Stimulated activated naive B cell treated with anti-CD40 and anti-IgM and Interleukin-4, amounts not matched to agents 10 μg/mL and 1 μg/mL and 100 μg/mL, for 72 hours (primary cell): ENCODE measurements at places on chromosomes 12 and 14.

GRCh38 chr12:26287671-26288381 is 92.5 kb downstream of the SSPN start:
- DNase-seq: no peak

- DNase-seq: no peak
Measured at GRCh38 chr14:95623195-95623594, 63.0 kb upstream of the TCL1B start.

GRCh38 chr12:14393751-14394150 is 28.3 kb downstream of the ATF7IP start:
- no peak for DNase-seq

DNA sequence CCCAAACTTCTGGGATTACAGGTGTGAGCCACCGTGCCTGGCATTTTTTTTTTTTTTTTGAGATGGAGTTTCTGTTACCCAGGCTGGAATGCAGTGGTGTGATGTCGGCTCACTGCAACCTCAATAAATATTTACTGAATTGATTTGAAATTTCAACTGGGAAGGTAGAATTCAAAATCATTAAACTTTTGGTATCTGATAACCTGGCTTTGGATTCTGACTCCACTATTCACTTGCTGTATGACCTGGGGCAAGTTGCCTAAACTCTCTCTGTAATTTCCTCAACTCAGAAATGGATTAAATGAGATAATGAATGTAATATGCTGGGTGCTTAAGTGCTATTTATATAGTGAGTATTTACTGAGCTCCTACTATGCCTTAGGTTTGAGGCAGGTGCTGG is 8.7 kb upstream of the METAP2 start:
- DNase-seq: no peak

DNA sequence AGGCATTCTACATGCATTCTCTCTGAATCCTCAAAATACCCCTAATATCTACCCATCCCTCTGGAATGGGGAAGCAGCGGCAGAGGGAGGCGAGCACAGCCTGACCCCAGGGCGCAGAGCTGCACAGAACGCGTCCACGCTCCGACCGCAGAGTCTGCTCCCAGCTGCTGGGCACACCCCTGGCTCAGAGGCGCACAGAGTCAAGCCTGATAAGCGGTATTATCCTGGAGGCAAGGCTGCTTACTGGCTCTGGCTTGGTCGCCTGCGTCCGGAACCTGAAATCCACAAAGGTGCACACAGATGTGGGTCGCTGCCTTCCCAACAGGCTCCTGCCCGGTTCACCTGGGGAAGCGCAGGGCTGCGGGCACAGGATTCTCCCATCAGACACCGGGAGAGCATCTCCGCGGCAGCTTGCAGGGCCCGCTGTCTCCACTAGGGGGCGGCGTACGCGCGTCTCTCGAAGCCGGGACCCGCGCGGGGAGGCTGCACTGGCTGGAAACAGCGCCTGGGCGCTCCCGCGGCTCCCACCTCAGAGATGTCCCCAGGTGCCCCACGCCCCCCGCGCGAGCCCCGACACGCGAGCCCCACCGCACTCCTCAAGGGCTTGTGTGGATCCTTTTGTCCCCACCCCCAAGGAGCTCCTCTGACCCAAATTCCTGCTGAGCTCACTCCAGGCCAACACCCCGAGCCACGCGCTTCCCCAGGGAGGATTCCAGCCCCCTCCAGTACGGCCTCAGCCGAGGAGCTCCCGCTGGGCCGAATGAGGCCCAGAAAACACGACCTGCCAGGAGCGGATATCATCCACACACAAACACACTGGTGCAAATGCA is 120.1 kb upstream of the FZD10 start:
- DNase-seq: no peak

GRCh38 chr14:20327005-20327869 is 5.8 kb downstream of the CCNB1IP1 start:
- no peak for DNase-seq

- no peak for DNase-seq
Measured at GRCh38 chr12:5189173-5189572, 145.5 kb downstream of the KCNA5 start.

- no peak for DNase-seq
Measured at GRCh38 chr14:85247071-85247470, 282.9 kb upstream of the FLRT2 start.

DNA sequence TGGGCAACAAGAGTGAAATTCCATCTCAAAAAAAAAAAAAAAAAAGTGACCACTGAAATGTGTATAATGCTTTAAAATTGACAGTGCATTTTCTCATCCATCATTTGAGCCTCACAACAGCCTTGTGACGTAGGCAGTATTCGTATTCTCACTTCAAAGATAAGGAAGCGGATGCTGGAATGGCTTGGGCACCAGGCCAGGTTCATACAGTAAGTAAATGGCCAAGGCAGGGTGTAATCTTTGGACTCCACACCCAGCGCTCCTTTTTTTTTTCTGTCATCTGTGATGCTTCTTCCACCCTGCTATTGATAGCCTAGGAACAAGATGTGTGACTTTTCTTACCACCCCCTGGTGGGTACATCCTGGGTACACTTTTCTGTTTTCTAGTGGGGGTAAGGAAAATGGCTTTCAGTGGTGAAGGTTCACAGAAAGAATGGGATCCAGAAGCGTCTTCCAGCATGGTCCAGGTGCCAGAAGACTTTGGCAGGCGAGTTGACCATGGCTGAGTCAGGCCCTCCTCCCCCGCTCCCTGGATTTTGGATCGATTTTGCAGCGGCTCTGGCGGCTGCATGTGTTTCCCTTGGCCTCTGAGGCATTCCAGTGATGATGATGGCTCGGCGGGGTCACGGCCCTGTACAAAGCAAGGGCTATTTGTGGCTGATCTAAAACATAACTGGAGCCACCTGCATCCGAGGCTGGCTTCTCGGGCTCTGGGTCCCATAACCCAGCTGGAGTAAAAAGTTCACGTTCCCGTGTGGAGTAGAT is 110.6 kb downstream of the CACNA1C start:
- no peak for DNase-seq

DNA sequence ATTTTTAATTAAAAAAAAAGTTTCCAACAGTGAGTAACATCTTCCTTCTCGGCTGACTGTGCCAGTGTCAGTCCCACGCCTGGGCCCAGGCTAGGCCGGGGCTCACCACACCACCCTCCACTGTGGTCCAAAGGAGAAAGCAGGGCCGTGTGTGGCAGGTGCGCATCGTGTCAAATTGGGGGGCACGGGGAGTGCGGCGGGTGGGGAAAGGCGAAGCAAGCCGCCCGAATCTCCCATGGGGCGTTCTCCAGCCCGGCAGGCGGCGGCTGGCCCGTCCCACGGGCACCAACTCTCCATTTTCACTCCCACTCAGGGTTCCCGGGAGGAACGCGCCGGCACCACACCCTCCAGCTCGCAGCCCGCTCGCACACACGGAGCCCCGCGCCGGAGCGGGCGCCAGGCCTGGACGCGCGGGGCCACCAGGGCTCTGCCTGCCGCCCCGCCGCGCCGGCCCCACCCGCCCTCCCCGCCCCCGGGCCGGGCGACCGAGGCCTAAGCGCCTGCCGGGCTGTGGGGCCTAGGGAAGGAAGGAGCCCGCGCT is 604 bp downstream of the EEA1 start:
- DNase-seq: peak; percentile 46

- peak; percentile 40 for DNase-seq
Measured at GRCh38 chr12:52372216-52373154, 5.2 kb upstream of the KRT85 start.

GRCh38 chr12:119245904-119246494 is 67.3 kb downstream of the HSPB8 start:
- no peak for DNase-seq

- no peak for DNase-seq
Measured at GRCh38 chr14:93036652-93037345, 78.9 kb downstream of the ITPK1 start.

- peak; percentile 54 for DNase-seq
Measured at GRCh38 chr12:52007158-52007921, 594 bp downstream of the TAMALIN start.

DNA sequence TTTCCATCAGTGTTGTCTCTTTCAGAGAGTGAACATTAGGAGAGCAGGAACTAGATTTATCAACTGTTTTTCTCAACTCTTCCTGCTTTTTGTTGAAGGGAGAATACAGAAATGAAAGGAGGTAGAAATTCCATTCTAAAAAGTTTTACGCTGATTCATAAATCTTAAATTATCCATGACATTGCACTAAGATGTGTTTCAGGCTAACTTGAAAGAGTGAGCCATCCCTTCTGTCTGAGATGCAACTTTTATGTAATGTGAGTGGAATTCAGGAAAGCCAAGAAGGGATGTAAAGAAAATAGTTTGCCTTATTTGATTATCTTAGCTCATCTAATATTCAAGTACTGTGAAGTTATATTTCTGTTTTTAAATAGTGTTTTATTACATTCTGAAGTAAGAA is 349.5 kb upstream of the RGS6 start:
- DNase-seq: no peak

- DNase-seq: no peak
Measured at GRCh38 chr12:78674311-78675090, 190.1 kb upstream of the SYT1 start.

DNA sequence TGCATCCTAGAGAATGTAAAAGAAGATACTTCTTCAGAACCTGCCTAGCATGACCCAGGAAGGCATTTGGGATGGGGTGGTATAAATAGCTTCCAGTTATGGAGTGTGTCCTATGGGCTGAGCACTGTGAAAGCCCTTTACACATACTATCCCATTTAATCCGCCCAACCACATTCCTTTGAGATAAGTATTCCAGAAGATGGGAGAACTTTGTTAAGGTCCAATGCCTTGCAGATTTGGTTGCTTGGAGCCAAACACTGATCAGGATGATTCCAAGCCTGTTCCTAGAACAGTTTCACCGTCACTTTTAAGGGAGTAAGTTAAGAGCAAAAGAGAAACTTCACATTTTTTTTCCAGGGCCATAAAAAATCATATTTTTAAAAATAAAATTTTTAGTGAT is 82.5 kb upstream of the CLMN start:
- no peak for DNase-seq

- DNase-seq: no peak
Measured at GRCh38 chr14:43778570-43778936, 728.5 kb downstream of the FSCB start.

DNA sequence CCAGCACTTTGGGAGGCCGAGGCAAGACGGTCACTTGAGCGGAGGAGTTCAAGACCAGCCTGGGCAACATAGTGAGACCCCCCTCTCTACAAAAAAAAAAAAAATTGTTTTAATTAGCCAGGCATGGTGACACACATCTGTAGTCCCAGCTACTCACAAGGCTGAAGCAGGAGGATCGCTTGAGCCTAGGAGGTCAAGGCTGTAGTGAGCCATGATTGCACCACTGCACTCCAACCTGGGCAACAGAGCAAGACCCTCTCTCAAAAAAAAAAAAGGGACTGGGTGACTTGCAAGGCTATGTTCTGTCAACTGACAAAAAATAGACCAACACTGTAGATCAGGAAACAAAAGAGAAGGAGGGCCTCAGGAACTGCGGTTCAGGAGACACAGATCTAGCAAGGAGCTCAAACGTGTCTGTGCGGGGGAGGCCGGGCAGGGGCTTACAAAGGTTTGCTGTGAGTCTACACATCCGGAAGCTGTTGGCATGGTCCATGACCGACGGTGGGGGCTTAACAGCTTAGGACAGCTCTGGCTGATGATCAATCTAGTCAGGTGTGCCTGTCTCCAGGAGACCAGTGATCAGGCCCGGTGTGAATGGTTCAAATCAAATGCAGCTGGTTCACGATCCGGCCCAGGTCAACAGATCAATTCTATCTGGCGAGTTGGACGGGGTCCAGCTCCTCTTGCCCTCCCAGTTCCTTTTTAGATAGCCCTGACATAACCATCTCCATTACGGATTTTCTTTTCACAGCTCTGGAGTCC is 31.7 kb upstream of the INF2 start:
- peak; percentile 74 for DNase-seq

GRCh38 chr14:68969278-68970033 is 9.6 kb downstream of the ACTN1 start:
- DNase-seq: no peak

DNA sequence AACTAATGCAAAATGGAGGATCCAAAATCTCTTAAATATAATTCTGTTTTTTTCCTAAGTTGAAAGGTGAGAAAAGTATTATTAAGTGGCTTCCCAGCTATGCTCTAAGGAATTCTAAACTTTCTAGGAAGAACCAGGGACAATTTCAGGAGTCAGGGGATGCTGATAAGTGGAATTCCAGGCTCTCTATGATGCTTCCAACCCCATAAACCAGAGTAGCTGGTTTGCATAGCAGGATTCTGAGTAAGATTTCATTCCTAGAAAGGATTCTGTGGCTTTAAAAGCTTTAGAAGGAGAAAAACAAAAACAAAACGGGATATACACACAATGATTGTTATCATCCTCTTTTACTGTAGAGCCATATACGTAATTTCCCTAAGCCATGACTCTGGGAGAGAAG is 93.9 kb downstream of the SLC16A7 start:
- no peak for DNase-seq

GRCh38 chr12:8045952-8046944 is 13.7 kb downstream of the FOXJ2 start:
- DNase-seq: peak; percentile 43

- DNase-seq: no peak
Measured at GRCh38 chr14:102927878-102928411, 5.5 kb downstream of the AMN start.

DNA sequence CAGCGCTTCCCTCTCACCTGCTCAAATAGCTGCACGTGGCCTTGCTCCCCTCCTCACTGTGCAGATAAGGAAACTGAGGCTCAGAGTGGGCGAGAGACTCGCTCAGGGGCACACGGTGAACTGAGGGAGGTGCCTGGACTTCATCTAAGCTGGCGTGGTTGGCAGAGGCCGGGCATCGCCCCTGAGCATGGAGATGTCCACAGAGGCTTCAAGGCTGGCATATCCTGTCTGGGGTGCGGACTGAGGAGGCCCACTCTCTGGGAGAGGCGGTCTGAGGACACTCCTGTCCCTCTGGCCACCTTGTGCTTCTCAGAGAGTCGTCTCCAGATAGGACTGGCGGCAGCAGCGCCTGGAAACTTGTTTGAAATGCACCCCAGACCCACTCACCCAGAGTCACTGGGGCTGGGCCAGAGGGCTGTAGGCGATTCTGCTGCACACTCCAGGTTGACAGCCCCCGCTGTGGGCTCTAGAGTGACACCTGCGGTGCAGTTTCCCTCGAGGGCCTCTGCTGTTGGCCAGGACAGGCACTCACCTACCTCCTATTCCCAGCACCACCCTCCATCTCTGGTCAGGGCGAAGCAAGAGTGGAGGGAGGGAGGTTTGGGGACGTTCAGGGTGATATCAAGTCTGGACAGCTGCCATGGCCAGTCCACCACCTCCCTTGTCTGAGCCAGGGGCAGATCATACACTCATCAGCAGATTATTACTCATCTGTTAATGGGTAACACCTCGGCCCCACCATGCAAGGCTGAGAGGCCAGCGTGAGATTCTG is 11.2 kb upstream of the LBHD2 start:
- no peak for DNase-seq
